ENCODE measurements at places on chromosomes 1 and 21.

- DNase-seq = no peak
These were observed 140.0 kb downstream of the CHRM3 start for GRCh38 chr1:239526391-239526790.

DNA sequence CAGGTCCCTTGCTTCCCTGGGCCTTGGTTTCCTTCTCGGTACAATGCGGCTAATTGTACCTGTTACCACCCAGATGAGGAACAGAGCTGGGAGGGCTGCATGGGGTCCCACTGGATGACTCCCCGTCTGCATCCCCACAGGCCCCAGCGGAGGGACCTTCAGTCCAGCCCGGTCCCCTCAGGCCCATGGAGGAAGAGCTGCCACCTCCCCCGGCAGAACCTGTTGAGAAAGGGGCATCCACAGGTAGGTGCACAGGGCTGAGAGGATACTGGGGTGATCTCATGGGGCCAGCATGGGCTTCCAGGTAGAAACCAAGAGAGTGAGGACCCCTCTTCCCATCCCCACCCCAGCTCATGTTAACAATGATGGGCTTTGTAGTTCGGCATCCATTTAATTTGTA lies 9.8 kb downstream of the FBLIM1 start:
- DNase-seq = no peak

DNA sequence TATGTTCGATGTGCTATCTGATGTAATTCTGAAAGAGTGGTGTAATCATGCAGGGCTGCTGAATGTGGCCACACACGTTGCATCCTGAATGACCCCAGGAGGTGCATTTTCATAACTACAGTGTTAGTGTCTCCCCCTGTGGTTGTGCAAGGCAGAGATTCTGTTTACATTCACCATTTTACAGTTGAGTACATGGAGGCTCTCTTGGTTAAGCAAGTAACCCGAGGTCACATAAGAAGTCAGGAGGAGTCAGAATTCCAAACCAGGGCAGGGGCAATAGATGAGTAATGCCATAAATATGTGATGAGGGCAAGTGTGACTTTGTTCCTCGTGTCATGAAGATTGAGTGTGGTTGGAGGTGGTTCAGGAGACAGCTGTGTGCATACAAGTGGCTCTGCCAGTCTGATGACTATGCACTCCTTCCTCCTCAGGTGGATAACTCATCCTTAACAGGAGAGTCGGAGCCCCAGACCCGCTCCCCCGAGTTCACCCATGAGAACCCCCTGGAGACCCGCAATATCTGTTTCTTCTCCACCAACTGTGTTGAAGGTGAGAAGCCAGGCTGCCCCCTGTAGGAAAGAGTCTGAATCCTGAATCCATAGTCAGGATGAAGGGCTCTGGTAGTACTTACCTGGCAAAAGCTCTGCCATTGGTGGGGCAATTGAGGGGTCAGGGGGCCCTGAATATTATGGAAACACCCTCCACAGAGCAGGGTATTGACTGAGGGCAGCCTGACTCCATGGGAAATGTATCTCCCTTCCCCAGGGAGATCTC lies 9.3 kb downstream of the ATP1A2 start:
- peak; percentile 71 for DNase-seq

GRCh38 chr1:242187171-242187570 lies 188.3 kb upstream of the MAP1LC3C start:
- no peak for DNase-seq

DNA sequence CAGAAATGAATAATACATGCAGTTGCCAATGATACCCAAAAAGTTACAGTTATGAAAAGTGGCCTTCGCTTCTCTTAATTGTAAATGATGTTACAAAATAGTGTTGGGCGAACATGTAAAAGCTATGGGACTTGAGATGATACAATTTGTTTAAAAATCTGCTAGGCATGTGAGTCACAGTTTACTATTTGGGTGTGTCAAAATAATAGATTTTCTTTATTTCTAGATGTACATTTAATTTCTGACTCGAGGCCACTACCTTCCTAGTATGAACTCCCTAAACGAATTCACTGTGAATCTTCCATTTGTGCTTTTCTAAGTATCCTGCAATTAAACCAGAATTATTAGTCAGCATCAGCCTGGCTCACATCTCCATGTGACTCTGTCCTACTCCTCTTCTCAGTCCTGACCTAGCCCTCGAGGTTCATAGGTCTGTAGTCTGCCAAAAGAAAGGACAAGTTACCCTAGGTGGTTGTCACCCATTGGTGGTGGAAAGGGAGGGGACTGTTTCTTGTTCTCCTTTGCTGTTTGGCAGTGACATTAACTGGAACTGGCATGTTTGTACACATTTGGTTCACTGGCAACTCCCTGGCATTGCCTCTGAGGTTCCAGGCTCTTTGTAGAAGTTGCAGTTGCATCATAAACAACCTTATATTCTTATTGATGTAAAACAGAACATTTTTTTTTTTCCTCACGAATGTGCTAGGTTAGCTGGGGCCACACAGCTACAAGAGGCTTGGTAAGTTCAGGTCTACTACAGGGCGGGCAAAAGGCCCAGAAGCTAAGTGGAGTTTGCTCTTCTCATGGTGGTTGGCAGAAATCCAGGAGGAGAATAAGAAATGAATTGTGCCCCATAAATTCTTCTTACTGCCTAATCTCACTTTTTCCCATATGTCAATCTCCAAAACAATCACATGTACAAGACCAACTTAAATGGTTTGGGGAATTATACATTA lies 746.5 kb upstream of the ADAMTS5 start:
- no peak for DNase-seq

- DNase-seq = no peak
These were observed 141.4 kb downstream of the RERE start for GRCh38 chr1:8676072-8676471.

DNA sequence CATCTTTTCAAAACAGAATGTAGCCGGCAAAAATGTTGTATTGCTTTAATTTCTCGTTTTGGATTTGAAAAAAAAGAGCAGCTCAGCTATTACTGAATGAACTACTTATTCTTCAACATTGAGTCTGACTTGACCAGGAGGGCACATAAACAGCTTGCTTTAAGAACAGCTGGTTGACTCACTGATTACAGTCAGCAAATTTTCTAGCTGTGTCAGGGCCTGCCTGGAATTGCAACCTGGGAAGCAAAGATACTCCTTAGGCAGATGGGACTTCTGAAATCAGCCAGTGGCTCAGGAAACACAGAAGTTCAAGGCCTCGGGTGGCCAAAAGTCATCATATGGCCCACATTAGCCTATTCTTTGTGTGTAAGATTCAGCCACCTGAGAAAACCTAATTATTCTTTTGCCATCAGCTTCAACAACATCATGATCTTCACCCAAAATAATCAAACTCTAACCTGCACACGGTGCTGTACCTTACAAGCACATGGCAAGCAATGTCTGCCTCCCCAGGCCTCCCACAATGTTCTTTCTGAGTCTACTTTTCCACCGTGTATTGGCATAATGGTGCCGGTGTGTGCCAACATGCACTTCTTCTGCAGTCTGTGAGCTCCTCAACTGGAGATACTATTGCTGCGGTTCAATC lies 307.2 kb downstream of the HHIPL2 start:
- DNase-seq = no peak

DNA sequence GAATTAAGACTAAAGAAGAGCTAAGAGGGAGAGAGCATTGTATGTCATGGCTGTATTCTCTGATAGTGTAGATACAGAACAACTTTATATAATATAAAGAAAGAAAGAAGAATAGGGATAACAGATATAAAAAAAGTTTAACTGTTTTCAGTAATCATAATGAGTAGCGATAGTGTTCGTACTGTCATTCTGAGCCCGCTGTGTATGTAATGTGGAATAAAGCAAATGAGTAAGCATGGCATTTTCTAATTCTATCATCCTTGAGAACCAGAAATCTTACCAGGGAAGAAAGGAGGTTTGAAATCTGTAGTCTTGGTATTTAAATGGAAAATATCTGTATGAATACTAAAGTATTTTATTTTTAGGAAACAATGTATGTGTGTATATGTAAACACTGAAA lies 46.7 kb upstream of the SSX2IP start:
- no peak for DNase-seq

GRCh38 chr1:36183309-36183856 lies 27.4 kb downstream of the MAP7D1 start:
- DNase-seq = peak; percentile 5

DNA sequence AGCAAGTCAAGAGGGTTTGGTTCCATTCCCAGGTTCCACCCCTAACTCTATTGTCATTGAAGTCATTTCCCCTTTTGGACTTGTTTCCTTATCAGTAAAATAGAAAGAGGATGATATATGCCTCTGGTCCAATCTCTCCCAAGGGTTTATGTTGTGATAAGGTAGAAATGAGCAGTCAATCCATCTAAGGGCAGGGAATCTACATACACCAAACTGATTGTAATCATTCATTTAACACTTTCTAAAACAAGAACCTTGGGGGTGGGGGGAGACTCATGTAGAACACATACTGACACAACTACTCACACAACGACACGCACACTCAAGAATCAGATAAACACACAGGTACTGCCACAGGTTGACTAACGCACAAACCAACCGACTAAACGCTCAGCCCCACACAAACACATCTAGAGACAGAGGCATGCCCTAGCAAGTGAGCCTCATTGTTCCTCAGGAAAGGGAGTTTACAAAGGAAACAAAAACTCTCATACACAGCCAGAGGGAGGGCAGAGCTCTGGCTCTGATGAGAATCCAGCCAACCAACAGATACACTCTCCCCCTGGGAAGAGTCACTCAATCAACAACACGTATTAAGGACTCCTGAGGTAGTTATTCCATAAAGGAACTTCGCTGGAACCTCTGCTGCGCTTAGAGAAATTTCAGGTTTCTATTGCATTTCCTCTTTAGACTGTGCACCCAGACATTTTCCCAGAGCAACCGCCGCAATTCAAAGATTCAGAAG lies 1.0 kb downstream of the F11R start:
- DNase-seq = peak; percentile 54

- DNase-seq = no peak
These were observed 28.1 kb downstream of the DAP3 start for GRCh38 chr1:155717041-155717440.

DNA sequence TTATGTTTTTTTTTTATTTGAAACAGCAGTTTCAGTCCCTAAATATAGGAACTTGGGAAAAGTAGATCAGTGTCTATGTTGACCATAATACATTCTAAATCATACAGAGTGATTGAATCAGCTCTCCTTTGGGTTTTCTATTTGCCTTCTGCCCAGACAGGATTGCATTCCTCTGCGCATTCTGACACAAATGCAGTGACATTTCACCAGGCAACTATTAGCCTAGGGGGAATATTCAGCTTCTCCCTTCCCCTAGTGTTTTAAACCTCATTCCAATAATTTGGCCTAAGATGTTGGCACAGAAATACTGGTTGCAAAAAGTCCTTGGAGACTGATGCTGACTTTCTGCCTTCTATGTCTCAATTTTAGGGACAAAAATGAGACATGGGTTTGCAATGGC lies 172.8 kb downstream of the PTGER3 start:
- no peak for DNase-seq
